ENCODE measurements at places on chromosomes 4 and X.
A peak's percentile ranks its signal among the peaks of the same experiment; 100 is the strongest.

- DNase-seq, result no peak
These were observed 19.6 kb downstream of the CTBP1 start for GRCh38 chr4:1229117-1229849.

GRCh38 chr4:182916483-182917181 is 554 bp downstream of the DCTD start:
- DNase-seq, result peak; percentile 39

- peak; percentile 1 for DNase-seq
These were observed 502.3 kb upstream of the DIAPH2 start for GRCh38 chrX:96182366-96182765.

DNA sequence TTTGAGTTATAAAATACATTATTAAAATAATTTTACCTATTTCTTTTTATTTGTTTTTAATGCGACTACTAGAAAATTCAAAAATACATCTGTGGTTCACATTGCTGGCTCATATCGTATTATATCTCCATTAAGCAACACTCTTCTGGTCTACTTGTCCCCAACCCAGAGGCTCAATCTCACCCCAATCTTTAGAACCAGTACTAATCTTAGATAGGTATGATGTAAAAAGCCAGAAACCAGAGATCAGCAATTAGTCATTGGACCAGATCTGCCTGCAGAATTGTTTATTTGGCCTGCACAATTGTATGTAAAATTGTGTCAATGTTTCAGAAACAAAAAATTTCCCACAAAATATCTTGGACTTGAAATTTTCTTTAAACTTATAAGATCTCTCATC is 155.5 kb upstream of the BMP3 start:
- no peak for DNase-seq

DNA sequence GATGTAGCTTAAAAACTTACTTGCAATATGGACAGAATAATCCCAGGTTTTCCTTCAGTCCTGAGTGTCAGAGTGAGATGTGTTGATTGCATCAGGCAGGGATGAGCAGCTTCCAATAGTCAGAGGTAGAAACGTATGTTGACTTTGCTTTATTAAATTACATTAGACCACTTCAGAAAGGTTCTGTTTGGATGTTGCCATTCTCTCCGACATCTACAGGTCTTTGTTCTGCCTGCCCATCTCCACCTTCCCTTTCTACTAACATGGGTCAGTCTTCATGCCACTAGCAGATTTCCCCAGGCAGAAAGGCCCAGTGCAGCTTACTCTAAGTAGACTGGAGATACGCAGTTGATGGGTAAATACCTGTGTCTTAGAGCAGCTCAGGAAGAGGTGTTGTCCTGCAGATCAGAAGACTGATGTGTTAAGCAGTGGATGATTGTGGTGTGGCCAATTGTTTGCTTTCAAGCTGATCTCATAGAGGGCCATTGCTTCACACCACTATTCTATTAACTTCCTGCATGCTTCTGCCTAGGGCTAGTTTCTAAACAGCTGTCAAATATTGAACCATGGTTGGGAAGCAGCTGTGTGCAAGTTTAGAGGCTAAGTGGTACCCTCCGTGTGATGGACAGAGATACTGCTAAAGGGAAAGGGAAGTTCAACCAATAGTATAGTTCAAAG is 1.8 kb downstream of the FRMPD4 start:
- no peak for DNase-seq

DNA sequence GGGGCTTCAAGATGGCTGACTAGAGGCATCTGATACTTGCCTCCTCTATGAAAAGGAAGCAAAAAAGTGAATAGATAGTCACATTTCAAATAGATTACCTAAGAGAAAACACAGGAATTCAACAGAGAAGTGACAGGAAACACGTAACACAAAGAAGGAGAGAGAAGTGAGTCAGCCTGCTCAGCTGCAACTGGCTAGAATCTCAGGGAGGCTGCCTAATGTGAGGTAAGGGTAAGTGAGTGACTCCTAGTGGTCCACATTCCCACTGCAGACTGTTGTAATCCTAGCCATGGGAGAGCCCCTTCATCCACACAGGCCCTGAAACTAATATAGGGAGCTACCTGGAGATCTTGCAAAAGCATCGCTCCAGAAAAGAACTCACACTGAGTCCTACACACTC is 179.2 kb downstream of the SLC7A11 start:
- DNase-seq, result no peak

- no peak for DNase-seq
These were observed 151.0 kb upstream of the PPARGC1A start for GRCh38 chr4:24040811-24041210.

- DNase-seq, result no peak
These were observed 1024.0 kb upstream of the PABPC4L start for GRCh38 chr4:135225551-135225950.

DNA sequence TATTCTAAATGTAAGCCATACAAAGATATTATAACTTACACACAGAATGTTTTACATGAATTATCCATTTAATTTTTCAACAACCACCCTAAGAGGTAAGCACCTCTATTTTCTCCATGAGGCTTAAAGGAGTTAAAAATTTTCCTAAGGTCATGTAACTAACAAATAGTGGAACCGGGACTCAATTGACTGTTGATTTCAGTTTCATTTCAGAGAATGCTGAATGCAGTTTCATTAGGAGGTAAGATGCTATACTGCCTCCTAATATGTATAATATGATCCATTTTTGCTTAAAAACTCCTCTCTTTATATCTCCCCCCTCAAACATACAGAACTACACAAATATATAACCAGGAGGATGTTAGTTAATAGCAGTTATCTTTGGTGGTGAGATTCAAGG is 29.1 kb downstream of the PHKA1 start:
- no peak for DNase-seq

- DNase-seq, result no peak
These were observed 201.4 kb downstream of the SPOCK3 start for GRCh38 chr4:167032871-167033270.

DNA sequence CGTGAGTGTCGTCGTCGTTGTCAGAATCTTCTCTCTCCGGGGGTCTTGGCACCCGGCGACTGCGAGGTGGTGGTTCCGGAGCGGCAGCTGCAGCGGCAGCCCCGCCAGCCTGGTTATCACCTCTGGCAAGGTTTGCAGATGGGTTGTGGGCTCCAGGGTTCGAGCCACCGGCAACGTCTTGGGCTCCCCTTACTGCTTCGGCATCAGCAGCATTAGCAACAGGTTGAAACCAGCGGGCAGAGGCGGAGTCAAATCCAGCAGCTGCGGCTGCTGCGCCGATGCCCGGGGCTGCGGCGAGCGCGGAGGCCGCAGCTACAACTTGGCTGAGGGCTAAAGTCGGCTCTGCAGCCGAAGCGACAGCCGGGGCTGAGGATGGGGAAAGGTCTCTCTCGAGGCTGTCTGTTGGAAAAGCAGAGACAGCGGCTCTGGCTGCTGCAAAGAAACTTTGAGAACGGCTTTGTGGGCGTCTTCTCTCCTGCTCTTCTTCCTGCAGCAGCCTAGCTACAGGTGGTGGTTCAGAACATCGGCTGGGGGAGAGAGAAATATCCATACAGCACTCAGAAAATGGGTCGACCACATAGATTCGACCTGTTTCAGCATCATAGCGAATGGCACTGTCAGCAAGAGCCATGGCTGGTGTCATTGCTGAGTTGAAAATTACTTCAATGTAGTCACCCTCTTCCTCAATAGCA is 3.6 kb downstream of the IRS4 start:
- DNase-seq, result no peak

DNA sequence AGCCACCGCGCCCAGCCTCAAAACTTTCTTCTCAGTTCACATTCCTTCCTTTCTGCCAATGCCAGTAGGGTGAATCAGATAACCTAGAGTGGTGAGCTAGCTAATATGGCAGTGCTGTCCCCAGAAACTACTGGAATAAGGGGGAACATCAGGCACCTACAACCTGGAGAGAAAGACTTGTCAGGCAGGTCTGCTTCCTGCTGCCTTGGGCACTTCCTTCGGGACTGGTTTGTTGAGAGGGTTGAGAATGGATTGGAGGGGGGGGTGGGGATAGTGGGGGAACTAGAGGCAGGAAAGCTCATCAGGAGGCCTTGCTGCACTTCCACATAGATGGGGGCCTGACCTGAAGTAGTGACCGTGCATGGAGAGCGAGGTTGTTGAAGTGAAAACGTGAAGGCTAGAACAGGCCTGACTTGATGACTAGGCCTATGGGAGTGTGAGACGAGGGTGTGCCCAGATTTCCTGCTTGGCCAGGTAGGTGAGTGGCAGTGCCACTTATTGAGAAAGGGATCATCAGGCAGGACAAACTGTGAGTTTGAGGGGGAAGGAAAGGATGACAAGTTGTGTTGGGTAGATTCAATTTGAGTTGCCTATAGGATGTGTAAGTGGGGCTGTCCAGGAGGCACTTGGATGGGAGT is 33.4 kb downstream of the SLC25A5 start:
- peak; percentile 55 for DNase-seq

DNA sequence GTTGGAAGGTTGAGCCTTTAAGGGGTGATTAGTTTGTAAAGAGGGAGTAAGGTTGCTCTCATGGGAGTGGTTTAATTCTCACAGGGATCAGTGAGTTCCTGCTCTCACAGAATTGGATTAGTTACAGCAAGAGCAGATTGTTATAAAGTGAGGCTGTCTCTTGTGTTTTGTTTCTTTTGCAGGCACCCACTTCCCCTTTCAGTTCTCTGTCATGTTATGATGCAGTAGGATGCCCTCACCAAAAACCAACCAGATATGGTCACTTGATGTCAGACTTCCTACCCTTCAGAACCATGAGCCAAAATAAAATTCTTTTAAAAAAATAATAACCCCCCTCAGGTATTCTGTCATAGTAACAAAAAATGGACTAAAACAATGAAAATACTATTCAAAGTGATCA is 19.9 kb upstream of the IGSF1 start:
- no peak for DNase-seq

DNA sequence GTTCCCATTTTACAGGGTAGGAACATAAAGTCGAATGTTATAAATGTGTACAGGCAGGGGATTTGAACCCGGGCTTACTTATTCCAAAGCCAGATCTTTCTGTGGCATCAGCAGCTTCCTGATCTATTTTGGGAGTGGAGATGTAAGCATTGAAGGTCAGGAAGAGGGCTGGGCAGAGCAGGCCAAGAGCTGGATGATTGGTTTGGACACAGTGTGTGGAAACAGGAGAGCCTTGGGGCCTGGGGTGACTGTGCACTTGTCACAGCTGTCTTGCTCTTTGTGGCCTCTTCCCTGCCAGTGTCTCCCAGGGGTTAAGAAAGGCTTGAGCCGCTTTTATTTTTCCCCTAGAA is 127.9 kb upstream of the ENPP6 start:
- DNase-seq, result no peak

- DNase-seq, result no peak
These were observed 18.0 kb upstream of the TMEM131L start for GRCh38 chr4:153448003-153448731.

- no peak for DNase-seq
These were observed 39.4 kb downstream of the ANTXR2 start for GRCh38 chr4:80033581-80033980.

GRCh38 chr4:124322234-124323065 is 390.1 kb downstream of the ANKRD50 start:
- DNase-seq, result no peak

- no peak for DNase-seq
These were observed 37.4 kb downstream of the CCKAR start for GRCh38 chr4:26452565-26453531.

GRCh38 chrX:150370589-150371312 is 7.6 kb downstream of the MAMLD1 start:
- no peak for DNase-seq

GRCh38 chr4:173835903-173836302 is 305.9 kb upstream of the HAND2 start:
- DNase-seq, result no peak

DNA sequence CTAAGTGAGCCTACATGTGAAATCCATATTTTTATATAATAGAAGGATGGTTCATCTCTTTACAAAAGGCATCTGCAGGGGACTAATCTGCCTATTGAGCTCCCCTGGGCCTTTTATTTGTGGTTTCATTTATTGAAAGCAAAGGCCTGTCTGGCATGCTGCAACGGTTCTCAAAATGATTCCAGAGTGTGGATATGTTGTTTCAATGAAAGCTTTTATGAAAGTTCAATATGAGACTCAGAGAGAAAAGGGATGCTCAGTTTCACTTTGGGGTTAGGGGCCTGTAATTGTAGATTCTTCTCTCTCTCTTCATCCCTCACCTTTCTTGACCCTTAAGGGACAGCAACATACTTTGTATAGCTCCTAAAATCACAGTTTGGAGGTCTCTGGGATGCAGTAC is 204.2 kb upstream of the CASK start:
- no peak for DNase-seq

- DNase-seq, result no peak
These were observed 21.6 kb upstream of the TSPAN7 start for GRCh38 chrX:38539748-38540147.

DNA sequence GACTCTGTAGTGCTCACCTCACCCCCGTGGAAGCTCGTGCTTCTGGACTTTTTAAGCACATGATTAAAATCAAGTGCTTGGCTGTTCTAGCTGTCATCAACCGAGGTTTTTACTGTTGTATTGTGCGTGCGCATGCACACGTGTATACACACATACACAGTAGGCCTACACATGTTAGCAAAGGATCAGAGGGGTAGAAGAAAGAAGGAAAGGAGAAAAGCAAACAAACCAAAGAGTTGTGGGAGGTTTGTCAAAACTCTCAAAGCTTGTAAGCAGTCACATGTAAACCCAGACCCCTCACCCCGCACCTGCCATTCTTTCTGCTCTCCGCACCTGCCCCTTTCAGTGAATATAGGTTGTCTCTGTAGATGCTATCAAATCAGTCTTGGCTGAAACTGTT is 311.8 kb downstream of the HS3ST1 start:
- DNase-seq, result no peak

DNA sequence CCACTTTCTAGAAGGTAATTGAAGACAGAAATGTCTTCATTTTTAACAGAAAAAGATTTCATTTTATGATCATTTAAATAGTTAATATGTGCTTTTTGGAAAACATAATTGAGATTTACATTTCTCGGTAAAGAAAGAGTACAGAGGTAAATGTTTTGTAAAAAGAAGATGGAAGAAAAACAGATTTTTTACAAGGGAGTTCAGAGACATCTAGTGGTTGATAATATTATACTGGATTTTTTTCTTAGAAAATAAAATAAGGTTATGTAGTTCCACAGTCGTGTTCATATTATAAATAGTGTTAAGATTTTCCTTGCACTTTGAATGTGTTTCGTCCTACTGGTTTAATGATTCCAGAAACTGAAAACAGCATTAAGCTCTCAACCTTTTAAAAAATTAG is 60.6 kb downstream of the SMARCA1 start:
- DNase-seq, result no peak

DNA sequence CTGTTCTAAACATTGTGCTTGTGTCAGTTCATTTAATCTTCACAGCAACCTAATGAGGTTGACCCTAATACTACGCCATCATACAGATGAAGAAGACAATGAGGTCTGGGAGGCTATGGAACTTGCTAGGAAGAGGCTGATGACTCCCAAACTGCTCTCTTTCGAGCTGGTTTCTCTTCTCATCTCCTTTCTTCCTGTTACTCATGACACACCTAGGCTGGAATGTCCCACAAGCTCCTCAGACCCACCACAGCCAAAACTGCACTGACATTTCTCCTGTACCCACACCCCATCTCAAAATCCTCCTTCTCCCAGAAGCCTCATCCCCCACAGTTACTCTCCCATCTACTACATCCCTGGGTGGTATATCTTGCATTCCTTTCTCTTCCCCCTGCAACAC is 27.4 kb upstream of the PJA1 start:
- DNase-seq, result no peak

- DNase-seq, result no peak
These were observed 162.6 kb upstream of the RAPGEF2 start for GRCh38 chr4:158940271-158940670.

- DNase-seq, result no peak
These were observed 168.6 kb downstream of the PPP3CA start for GRCh38 chr4:101178731-101179130.

Data from PC-9 (cell line).